ENCODE measurements at places on chromosomes 2 and 18.

DNA sequence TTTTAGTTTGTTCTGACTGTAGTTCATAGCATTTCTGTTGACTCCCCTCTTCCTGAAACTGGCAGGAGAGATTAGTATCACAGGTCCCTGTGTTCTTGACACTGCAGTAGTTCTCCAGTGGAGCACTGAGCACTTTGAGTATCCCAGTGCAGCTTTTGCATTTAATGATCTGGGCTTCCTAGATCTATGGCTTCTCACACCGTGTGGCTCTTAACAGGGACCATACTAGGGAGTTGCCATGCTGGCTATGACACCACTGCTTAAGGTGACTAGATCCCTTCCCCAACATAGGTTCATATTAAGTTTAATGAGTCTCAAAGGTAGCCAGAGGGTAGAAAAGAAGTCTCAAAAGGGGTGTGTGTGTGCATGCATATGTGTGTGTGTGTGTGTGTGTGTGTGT, 6.2 kb upstream of the MSTN start:
- no peak for DNase-seq

- DNase-seq, result peak; percentile 32
These were observed 651 bp upstream of the DPYSL5 start for GRCh38 chr2:26847307-26847654.

DNA sequence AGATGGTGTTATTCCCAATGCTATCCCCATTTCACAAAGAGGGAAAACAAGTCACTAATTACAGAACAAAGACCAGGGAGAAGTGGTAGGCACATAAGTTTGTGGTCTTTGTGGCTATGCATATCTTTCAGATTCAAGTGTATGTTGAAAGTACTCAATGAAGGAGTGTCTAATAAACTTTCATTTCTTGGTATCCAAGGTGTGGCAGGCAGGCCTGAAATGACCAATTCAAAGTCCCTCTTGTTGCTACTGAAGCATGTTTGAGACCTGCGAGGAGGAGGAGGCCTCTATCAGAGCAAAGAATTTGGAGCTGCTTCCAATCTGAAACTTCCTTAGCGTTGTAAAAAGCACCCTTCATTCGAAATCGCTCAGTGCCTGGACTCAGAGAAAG, 60.9 kb upstream of the KLF7 start:
- DNase-seq, result no peak

GRCh38 chr18:55247032-55247431, 287.8 kb upstream of the CCDC68 start:
- no peak for DNase-seq

GRCh38 chr2:53432936-53433335, 334.7 kb upstream of the CHAC2 start:
- no peak for DNase-seq
